Stimulated activated CD4-positive, alpha-beta T cell treated with anti-CD3 and anti-CD28 coated beads, Interleukin-1b, Interleukin-23, amount 100 ng/mL, for 1 hour (primary cell): ENCODE measurements at places on chromosomes 13 and 19.

DNA sequence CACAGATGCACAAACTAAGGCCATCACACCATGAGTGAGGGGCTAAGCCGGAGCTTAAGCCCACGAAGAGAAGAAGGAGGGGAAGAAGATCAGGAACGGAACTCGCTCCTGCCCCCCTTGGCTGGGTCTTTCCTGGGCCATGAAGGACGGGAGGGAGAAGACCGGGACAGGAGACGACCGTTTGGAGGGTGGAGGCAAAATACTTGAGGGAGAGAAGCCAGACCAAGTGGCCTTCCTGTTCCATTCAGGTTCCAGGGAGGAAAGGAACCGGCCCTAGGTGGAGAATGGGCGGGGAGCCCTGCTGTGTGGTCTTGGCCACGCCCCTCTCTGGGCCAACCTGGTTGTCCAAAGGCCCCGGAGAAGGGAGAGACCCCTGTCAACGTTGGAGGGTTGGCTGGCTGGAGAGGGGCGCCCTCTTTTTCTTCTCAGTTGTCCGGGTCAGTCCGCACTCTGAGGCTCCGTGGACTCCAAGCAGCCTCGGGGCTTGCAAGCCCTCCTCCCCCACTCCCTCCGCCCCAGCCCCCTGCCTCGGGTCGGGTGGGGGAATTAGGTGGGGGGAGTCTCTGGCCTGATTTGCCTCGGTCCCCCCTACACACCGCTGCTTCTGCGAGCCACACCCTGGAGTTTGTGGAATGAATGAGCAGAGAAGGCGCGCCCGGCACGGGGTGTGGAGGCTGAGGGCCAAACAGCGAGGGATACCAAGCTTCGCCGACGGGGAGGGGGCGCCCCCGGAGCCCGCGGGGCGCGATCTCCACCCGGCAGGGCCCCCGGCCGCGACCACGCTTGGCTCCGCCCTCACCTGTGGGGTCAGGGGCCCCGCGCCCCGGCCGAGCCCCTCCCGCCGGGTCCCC lies 757 bp downstream of the FBN3 start:
- no peak for DNase-seq

- no peak for DNase-seq
These were observed 1.4 kb upstream of the MEGF8 start for GRCh38 chr19:42323852-42324654.

DNA sequence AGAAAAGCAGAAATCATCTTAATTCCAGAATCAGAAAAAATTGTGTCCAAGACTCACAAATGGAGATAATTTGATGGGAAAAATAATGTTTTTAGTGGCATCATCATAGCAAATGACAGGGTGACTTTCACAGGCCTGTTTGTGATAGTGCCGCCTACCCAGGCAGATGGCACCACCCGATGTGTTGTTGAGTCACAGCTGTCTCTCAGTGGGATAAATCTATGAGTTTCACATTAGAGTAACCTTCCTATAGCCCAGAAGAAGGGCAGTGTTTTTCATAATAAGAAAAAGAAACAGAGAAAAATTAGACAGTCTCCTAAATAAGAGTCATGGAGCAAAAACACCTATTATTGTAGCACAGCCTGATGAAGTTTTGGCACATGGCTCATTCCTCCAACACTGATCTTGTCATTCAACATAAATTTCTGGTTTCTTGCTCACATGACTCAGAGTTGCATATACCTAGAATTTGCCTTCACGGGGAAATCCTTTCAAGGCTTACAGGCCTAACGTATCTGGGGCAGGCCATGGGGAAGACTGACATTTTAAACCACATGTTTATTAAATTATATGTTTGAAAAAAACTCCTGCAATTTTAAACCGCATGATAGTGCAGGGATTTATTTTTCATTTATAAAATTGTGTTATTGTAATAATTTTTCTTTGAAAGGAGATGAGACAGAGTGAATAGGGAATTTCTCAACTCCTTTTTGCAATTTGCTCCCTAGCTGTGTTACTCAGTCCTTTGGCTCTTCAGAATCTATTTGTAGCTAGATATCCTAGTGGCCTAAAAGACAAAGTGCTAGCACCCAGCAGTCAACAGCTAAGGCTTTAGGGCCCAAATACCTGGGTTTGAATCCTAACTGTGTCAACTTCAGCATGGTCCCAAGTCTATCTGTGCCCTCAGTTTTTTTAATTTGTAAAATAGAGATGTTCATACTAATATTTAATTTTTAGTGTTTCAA lies 393.7 kb downstream of the NDFIP2 start:
- no peak for DNase-seq

GRCh38 chr13:111881700-111882099 lies 185.2 kb upstream of the SOX1 start:
- no peak for DNase-seq

- DNase-seq: no peak
These were observed 106.0 kb downstream of the RAP2A start for GRCh38 chr13:97539651-97540610.
